Sigmoid colon (tissue), 7 donors: ENCODE measurements at places on chromosomes 3 and 15. TPM values are rescaled to one million over a fixed set of nuclear protein-coding genes. Genes with fewer than 3 reads are reported as not detected.
A peak's percentile ranks its signal among the peaks of the same experiment; 100 is the strongest.

GRCh38 chr15:34336991-34337556 lies 507 bp downstream of the SLC12A6 start:
- DNase-seq, result peak; percentile 73

CLRN1 gene
- not detected for total RNA-seq

GRCh38 chr3:149783576-149783975 lies 8.8 kb downstream of the ANKUB1 start:
- no peak for DNase-seq

PROK2 gene
- total RNA-seq, result not detected

SV2B gene
- 3.1 TPM for total RNA-seq

DNA sequence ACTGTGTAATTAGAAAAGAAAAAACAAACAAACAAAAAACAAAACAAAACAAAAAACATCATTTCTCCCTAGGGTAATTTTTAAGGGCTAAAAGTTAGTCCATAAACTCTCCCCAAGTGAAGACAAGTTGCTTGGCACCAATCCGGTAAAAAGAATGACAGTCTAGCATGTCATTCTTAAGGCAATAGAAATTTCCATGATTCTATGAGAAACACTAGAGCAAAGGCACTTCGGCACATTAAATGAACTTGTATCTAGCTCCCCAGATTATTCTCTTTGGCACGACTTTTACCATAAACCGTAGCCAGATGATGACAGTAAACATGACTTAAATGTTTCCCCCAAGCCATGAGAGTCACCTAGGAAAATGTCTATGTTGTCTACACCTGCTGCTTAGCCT lies 10.1 kb downstream of the COL8A1 start:
- no peak for DNase-seq

CSPG5 gene
- 1.7 TPM for total RNA-seq

DNA sequence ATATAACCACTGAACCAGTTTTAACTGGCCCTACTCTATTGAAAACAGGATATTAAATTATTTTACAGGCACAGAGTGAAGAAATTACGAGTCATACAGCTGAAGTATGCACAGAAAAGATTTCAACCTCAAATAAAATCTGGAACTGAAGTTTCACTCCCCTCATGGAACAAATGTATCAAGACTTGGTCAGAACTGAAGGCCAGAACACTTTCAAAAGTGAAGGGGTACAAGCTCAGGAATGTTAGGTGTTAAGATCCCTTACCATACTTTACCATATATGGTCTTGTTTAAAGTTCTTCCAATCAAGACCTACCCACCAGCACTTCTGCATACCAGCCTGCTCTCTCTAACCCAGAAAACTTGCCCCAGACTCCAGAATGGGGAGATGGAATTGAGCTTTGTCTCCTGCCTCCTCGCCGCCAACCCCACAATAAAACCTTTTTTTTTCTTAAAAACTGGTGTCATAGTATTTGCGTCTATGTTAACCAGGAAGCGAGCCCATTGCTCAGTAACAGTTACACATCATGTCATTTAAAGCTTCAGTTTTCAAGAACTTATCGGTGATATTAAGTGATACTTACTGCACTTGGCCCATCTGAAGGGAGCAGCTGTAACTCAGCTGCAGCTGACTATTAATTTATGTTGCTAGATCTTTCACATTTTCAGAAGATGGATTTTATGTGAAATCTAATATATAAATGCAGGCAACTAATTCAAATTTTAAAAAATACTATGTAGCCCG lies 59.9 kb downstream of the OXSM start:
- DNase-seq, result no peak

- DNase-seq, result no peak
These were observed 16.1 kb downstream of the ZNF106 start for GRCh38 chr15:42474827-42475226.

SOX14 gene
- total RNA-seq, result not detected

TIMP4 gene
- total RNA-seq, result 17.6 TPM

- DNase-seq, result no peak
These were observed 1123.7 kb downstream of the IGSF11 start for GRCh38 chr3:117910820-117911521.

GRCh38 chr3:101858464-101859030 lies 9.2 kb downstream of the NFKBIZ start:
- DNase-seq, result no peak

POLQ gene
- 0.71 TPM for total RNA-seq

DNA sequence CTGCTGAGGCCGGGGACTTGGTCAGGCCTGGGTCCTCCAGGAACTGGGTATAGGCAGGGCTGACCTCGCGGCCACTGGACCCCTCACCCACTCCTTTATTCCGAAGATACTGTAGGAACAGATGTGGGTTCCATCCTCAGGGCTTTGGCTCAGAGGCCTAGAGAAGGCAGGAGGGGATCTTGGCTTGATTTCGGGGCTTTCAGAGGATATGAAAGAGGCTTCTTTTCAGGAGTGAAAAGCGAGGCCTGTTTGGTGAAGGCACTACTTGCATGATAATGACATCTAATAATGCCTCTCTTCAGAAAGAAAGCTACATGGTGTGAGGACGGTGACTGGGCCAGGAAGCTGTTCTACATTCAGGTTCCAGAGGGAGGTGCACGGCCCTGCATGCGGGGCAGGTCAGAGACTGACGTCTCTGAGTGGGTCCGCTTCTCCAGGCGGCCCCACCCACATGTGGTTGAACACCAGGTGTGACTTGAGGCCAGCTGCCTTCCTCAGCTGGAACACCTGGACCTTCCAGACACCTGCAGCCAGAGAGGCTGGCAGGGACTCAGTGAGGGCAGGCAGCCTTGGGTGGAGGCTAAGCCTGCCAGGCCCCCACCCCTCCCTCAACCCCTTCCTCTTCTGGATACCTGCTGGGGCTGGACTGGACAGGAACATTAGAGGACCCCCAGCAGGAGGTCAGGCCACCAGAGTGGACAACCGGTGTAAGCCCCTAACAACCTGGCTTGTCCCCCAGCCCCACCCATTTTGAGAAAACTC lies 31.1 kb upstream of the HHATL start:
- peak; percentile 55 for DNase-seq

DNA sequence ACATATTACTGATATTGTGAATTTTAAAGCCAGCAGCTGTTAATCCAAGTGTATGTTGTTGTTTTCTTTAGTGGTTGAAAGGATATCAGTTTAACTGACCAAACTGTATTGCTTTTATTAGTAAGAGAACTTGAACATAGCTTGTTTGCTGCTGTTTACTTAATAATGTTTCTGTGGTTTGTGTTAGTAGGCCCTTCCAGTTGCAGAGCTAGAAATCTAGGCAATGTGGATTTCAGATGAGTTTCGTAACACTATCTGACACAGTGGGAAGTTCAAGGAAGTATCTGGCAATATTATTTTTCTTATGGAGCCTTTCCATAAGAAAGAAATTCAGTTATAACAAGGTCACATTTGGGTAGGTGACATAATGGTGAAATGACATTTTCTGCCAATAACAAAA lies 18.5 kb downstream of the ZNF609 start:
- DNase-seq, result no peak

- DNase-seq, result peak; percentile 77
These were observed 79.2 kb upstream of the CCNL1 start for GRCh38 chr3:157239082-157239704.

- no peak for DNase-seq
These were observed 21.0 kb downstream of the ZDHHC3 start for GRCh38 chr3:44954962-44955361.

GRCh38 chr3:33699275-33699674 lies 18.8 kb downstream of the CLASP2 start:
- DNase-seq, result no peak

QTRT2 gene
- 17.5 TPM for total RNA-seq

B3GALNT1 gene
- total RNA-seq, result 2.1 TPM
